ENCODE measurements at places on chromosomes 11 and 22.

DNA sequence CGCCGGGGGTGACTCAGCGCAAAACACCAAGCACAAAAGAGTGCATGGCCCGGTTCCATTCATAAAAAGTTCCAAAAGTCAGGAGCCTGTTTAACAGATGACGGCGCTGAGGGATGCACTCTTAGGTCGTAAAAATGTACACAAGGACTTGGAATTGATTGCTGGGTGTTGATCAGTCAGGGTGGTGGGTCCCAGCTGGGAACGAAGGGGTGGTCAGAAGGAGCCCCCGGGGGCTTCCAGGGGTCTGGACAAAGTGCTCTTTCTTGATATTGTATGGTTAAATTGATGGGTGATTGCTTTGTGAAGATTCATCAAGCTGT lies 20.7 kb downstream of the IFITM10 start:
- no peak for DNase-seq

GRCh38 chr11:16780698-16781550 lies 42.5 kb downstream of the C11orf58 start:
- no peak for DNase-seq

- peak; percentile 70 for DNase-seq
Observed at GRCh38 chr22:43867839-43868635, 5.7 kb upstream of the SULT4A1 start.

DNA sequence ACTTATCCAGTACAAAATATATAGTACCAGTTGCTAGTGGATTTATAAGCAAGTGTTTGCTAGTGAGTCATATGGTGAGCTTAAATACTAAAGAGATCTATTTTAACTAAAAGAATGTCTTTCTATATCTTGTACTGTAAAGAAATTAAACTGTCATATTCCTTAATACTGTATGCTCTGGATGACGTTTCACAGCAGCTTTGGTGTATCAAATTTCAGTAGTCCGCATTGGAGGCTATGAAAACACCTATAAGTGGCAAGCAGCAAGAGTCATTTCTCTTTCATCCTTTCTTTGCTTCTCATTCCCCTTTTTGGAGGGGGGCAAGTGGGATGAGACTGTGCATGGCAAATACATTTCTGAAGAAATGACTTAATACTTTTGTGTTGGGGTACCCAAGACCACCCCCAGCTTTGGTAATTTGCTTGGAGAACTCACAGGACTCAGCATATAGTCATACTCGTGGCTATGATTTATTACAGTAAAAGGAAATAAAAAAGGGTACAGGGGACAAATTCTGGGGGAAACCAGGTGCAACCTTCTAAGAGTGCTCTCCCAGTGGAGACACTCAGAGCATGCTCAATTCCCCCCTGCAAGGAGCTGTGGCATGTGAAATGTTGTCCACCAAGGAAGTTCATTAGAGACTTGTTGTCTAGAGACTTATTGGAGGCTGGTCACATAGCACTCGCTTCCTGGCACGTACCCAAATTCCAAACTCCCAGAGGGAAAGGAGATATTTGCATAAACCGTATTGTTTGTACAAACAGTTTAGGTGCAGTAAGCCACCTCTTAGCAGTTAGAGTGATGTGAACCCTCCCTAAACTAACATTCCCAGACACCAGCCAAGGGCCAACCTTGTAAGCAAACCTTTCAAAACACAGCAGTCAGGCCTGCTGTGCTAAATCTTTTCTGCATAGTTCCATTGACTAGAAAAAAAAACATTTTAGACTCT lies 210.8 kb downstream of the PGR start:
- DNase-seq = no peak

GRCh38 chr11:130675371-130675821 lies 227.0 kb downstream of the ADAMTS15 start:
- no peak for DNase-seq

DNA sequence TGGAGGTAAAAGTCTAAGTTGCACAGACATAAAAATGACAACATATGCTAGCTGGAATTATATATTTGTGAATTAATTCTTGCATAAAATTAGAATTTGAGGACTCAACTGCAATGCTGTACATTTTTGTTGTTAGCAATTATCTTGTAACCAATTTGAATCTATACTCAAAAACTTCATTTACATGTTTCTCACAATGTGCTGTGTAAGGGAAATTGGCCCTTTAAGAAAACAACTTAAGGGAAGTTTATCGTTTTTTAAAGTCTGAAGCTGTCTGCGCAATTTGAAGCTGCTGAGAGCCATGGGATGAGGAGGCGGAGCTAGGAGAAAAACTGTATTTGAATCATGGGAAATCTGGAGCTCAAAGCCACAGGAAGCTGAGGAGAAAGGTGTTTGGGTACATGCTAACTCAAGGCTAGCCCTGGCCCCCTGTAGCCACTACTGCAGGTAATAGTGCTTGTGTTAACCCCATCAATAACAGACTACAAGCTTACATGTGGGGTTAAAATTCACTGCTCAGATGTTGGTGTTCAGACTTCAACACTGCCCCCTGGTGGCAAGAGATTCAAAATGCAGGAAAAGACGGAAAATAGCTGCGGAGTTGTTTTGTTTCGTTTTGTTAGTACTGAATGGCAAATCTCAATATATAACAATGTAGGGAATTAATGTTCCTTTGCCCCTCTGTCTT lies 126.1 kb downstream of the BRD1 start:
- DNase-seq = peak; percentile 25

DNA sequence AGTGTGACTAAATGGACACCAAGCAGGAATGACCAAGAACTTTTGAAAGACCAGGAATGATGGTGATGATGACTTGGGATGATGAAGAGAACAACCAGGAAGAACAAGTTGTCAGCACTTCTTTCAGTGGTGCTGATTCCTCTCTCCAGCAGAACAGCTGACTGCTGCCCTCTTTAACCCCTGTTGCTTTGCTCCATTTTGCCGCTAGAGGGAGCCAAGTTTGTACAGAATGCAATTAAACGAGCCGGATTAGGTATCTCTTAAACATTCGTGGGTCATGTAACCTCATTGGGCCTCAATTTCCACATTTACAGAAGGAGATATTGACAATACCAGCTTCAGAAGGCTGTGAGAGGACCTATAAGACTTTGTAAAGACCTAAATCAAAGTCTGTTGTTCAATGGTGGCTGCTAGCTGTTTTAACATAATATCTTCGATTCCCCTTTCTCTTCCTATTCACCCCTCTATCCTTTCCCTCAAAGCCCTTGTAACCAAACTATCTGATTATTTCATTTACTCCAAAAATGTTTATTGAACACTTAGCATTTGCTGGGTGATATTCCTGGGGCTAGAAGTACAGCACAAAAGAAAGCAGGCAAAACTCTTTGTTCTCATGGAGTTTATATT lies 1.9 kb downstream of the OR4S1 start:
- peak; percentile 72 for DNase-seq

DNA sequence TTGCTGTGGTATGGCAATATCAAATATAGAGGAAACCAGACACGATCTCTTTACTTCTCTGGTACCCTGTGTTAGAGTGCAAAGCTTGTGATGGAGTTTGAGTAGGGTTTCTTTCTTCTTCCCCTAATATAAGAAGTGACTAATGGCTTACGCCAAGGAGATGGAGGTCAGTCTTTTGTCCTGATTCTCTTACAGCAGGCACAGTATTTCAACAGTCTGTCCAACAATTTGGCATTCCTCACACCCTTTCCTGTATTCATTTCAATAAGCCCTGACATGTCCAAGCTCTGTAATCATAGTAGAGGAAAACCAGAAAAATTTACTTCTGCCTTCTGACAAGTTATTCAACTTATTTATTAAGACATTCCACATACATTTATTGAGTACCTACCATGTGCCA lies 546.2 kb downstream of the TMEM135 start:
- no peak for DNase-seq

DNA sequence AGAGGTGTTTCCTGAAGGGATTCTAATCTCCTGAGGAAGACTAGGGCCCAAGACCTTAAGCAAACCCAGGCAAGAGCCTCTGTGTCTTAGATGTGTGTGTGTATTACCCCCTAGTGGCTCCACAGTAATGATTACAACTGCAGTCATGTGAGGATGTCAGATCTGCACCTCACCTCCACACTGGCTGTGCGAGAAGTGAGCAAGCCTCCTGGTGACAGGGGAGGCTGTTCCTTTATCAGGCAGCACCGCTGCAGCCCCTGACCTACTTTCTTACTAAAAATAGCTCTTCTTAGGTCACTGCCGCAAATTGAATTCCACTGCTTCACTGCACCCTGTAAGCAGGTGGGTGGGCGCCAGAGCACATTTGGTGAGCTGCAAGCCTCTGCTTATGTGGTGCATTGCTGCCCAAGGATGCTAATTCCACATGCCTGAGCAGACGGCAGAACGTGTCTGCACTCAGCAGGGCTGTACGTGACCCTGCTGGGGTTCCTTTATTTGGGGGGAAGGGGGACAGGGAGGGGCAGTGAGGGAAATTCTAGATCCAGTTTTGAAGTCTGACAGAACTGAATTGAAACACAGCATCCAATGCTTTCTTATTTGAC lies 112.4 kb downstream of the KCNC1 start:
- DNase-seq = no peak

DNA sequence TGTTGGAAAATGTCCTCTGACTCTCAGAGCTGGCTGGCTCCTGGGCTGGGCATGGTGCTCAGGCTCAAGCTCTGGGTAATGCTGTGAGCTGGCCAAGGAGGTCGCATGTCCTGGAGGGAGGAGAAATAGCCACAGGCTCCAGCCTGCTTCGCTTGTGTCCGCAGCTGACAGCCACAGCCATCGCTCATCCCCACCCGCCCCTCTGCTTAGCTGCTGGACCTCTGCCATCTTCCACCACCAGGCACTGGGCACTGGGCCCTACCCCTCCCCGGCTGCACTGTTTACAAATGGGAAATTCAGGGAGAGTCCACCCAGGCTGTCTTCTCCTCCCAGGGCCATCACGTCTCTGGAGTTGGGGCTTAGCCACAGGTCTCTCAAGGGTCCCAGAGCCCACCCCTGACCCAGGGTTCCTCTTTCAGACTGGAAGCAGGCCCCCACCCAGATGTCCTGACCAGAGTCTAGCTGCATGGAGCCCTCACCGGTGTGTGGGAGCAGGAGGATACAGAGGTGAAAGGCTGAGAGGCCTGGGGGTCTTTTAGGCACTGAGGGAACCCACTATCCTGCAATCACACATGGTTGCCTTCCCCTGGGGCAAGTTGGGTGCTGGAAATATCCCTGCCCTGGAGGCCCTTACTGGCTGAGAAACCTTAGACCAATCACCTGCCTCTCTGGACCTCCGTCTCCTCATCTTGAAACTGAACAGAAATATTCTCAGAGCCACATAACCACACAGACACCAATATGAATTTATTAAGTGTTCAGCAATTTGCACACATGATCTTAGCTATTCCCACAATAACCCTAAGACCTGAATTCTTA lies 62.7 kb downstream of the CD82 start:
- no peak for DNase-seq

DNA sequence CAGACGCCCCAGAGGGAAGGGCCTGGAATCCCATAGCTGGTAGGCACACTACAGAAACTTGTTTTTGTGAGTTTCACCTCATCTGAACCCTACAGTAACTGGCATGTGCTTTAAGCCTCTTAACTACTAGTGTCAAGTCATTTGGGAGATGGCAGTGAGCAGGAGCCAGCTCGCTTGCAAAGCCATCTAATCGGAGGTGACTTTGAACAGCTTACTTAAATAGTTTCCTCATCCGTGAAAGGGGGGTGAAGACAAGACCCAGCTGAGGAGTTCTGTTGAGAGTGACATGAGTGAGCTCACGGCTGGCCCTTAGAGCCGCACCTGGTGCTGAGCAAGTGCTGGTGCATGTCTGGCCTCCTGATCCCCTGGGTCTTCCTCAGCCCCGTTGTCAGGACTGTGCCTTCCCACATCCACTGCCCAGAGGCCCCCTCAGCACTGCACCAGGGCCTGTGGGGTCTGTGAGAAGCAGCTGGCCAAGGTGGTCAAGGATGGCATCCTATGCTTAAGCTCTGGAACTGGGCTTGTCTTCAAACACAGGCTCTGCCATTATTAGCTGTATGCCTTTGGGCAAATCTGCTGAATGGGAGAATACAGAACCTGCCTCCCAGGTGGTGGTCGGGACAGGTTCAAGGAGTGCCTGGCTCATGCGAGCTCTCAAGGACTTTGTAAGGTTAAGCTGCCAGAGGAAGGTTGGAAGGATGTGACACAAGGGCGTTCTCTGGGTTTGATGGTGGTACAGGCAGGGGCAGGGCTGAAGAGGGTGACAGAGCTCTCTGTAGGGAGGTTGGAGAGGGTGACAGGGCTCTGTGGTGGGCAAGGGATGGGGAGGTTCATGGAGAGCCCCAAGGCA lies 27.3 kb downstream of the INCENP start:
- no peak for DNase-seq

DNA sequence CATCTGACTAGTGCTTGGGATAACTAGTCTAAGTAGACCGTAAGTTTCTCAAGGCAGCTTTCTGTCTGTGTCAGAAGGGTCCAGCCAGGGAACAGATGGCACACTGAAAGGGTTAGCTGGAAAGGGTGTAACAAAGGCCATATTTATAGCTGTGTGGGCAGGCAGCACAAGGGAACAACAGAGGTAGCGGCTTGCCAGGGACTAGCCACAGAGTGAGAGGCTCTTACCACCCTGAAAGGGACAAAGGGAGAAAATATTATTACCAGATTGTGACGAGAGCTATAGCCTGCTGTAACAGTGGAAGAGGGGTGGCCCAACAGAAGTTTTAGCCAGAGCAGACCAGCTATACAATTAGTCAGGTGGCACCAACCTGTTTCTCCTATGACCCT lies 129.4 kb downstream of the CCDC34 start:
- no peak for DNase-seq

GRCh38 chr11:119406005-119406404 lies 17.0 kb downstream of the THY1 start:
- peak; percentile 16 for DNase-seq

DNA sequence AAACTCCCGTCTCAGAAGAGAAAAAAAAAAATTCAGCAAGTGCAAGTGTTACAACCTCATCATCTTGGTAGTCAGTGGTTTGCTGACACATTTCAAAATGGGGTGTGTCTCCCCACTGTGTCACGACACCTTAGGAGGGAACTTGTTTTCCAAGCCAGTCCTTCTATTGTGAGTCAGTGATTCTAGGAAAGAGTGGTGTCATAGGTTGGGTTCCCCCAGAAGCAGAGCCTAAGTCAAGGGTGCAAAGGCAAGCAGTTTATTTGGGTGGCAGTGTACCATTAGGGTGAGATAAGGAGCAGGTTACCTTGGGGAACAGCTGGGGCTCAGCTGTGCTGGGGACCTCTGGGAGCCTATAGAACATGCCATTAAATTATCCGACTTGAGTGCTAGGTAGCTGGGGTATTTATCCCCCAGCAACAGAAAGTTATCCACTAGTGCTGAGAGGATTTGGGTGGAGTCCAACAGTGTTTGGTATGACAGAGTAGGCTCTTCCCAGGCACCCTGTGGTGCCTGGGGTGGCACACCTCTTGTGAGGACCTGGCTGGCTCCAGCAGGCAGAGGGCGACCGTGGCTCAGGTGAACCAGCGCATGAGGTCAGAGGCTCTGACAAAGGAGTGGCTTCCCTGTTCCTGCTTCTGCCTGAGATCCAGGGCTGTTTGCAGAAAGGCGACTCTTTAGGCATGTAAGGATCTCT lies 41.7 kb downstream of the KIAA1671 start:
- peak; percentile 3 for DNase-seq
